ENCODE measurements at places on chromosomes 4 and X.

DNA sequence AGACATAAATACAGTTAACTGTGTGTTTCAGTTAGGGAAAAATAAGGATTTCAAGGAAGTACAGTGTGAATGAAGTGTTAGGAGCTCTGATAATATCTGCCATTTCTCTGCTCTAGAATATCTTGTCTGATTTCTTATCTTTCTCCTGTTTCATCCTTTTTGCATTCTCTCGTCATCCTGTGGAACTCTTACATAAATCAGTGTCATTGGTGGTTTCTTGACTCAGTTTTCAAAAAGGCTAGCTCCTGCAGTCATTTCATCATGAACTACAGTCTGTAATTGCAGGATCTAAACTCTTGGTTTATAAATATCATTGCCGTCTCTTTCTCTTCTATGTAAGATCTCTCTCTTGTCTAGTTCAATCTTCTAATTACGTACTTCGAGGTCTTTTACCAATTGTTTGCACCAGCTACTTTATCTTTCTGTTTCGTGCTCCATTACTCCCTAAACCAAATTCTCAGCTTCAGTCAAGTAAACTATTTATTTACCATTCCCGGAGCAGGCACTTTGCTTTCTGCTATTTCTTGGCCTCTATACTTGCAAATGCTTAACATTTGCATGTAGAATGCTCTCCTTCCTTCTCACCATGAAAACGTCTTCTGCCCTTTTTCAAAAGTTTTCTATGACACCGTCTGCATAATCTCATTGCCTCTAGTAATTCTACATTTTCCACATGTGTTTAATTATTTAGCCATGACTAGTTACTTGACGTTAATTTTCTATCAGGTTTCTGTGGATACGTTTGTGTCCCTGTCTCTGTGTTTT, 294.0 kb downstream of the TENM3 start:
- no peak for DNase-seq

DNA sequence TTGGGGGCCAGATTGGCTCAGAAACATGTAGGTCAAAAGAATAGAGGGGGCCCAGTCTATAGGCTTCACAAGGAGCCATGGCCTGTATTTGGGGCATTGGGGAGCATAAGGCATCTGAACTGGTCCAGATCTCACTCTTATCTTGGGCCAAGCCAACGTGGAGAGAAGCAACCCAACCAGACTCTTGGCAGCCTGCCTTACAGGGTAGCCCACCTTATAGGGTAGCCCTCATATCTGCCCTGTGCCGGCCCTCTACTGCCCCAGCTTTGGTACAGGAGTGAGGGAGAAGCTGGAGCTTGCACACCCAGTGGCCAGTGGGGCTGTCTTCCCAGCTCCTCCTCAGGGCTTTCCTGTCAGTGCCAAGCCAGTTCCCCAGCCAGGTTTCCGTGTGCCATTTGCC, 142.2 kb downstream of the AMMECR1 start:
- DNase-seq: no peak

DNA sequence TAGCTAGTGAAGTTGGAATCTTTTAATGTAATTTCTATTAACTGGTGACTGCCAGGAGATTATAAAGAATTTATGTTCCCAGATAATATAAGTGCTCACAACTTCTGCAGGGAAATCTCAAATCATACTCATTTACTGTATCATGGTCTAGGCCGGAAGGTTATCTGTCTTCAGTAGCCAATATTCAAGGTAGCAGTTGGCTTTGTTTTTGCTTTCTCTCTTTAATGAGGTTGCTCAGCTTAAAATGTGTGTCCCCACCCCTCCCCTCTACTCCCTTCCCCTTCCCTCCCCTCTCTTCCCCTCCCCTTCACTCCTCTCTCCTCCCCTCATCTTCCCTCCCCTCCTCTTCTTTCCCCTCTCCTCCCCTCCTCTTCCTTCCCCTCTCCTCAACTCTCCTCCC, 117.6 kb downstream of the HPGD start:
- DNase-seq: no peak

- no peak for DNase-seq
Measured at GRCh38 chrX:45001048-45001447, 128.1 kb downstream of the KDM6A start.

GRCh38 chr4:118743867-118744266, 58.7 kb downstream of the METTL14 start:
- no peak for DNase-seq

GRCh38 chr4:127134490-127134889, 498.3 kb upstream of the INTU start:
- DNase-seq: no peak

DNA sequence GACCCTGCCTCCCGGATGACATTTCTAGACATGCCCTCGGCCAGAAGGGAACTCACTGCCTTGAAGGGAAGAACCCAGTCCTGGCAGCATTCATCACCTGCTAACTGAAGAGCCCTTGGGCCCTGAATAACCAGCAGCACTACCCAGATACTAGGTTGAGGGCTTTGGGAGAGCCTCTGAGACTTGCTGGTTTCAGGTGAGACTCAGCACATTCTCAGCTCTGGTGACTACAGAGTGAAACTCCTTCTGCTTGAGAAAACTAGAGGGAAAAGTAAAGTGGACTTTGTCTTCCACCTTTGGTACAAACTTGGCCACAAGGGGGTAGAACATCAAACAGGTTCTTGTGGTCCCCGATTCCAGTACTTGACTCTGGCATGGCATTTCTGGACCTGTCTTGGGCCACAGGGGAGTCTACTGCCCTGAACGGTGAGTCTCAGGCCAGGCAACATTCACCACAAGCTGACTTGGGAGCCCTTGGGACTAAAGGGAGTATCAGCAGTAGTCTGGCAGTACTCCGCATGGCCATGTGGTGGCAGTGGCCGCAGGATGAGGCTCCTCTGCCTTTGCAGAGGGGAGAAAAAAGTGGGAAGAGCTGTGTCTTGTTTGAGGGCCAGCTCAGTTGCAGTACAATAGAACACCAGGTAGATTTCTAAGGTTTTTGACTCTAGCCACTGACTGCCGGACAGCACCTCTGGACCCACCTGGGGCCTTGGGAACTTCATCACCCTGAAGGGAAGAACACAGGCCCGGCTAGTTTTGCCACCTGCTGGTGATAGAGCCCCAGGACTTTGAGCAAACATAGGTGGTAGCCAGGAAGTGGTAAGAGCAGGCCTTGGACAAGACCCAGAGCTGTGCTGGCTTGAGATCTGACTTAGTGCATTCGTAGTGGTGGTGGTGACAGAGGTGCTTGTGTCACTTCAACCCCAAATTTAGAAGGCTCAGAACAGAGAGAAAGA, 414.8 kb downstream of the OPHN1 start:
- DNase-seq: no peak

DNA sequence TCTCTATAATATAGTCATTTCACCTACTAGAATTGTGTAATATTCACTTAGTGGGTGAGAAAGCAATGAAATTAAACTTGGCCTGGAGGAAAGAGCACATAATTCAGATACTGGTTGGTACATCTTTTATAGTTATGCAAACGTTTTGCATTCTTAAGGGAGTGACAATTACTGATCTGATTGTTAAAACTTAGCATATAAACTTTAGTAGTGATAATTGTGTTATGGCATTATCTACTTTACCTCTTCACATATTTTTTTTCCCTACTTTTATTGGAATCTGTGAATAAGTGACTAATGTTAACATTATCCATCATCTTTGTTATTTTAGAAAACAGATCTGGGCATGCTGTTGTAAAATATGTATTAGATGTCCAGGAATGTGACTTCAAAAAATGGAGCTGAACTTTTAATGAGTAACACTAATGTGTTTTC, 217.4 kb upstream of the GIMD1 start:
- no peak for DNase-seq

- no peak for DNase-seq
Measured at GRCh38 chrX:138026211-138026610, 460.3 kb downstream of the ZIC3 start.

GRCh38 chrX:23953908-23954269, 46.1 kb downstream of the CXorf58 start:
- peak; percentile 32 for DNase-seq

- peak; percentile 30 for DNase-seq
Measured at GRCh38 chrX:7147413-7147977, at the start of gene STS. Gene STS (plus strand): TSS chrX:7147712. CDS start chrX:7253200, 105,488 bp downstream.

Measured in CD4-positive, alpha-beta T cell treated with Interferon alpha-2 for 1 hour (primary cell).